Right forelimb (tissue), 1 donor: ENCODE measurements at places on chromosomes 11 and 22.

- no peak for DNase-seq
Observed at GRCh38 chr22:49111085-49111484, 716.6 kb downstream of the BRD1 start.

- DNase-seq: no peak
Observed at GRCh38 chr11:120096369-120097191, 41.3 kb downstream of the TRIM29 start.

- no peak for DNase-seq
Observed at GRCh38 chr22:35642305-35642741, 5.9 kb upstream of the APOL6 start.

DNA sequence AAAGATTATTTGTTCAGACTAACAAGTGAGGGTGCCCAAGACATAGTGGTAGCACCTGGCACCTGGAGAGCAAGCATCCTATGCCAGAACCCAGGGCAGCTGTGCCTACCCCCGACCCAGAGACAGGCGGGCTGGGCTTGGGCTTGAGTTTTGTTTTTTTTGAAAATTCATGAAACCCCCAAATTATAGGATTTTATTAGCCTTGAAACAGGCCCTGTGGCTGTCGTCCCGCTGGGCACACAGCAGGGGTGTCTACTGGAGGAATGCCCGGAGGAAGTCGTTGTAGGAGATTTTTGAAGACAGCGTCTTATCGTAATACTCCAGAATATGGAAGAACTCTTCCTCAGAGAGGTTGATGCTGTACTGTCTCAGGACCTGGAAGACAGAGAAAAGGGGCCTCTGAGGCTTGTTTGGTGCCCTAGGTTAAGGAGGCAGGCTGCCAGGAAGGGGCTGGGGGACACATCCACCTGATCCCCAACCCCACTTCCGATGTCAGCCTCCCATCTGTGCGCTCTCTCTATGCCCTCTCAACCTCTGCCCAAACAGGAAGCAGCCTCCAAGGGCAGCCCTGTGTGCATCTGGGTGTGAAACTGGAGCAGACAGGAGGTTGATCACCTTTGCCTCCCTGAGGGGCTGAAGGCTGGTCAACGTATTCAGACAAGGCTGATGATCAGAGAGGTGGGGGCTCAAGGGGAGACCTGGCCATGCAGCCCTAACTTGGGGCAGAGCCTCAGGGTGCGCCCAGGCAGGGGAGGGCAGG lies 117.0 kb downstream of the MPPED1 start:
- DNase-seq: peak; percentile 22
